IPS DF 19.7 (cell line): ENCODE measurements at places on chromosomes 11 and 22.

DNA sequence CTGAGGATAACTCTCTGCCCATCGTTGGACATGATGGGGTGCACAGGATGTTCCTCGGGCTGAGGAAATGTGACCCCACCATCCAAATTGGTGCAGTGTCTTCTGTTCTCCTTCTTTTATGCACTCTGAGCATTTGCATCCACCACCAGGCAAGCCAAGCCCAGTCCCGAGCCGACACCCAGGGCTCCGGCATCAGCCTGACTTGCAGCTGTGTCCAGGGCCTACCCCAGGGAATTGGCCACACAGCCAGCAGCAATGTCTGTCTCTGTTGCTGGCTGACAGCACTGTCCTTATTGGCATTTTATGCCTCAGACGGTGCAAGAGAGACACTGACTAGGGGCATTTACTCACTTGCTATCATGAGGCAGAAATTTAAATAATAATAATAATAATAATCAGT is 25.4 kb upstream of the CPT1A start:
- no peak for DNase-seq

GRCh38 chr11:15640318-15640717 is 525.6 kb downstream of the INSC start:
- DNase-seq = no peak

- no peak for DNase-seq
Measured at GRCh38 chr11:129608711-129609110, 206.9 kb upstream of the TMEM45B start.

GRCh38 chr22:41642331-41643110 is 21.4 kb downstream of the XRCC6 start:
- no peak for DNase-seq

DNA sequence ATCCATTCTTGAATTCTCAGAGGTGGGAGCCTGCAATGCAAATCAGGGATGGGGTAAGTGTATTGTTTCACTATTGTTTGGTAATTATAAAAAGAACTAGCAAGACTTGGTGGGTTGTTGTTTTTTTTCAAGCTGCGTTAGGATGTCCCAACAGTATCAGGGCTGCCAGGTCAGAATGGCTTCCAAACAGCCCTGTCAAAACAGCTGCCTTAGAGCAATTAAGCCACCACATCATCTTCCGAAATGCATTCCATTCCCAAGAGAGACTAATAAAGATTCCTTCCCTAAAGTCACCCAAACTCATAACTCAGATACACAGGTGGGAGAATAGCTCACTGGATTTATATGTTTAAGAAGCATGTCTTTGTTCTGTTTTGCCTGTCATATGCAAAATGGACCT is 23.5 kb downstream of the BBOX1 start:
- no peak for DNase-seq

DNA sequence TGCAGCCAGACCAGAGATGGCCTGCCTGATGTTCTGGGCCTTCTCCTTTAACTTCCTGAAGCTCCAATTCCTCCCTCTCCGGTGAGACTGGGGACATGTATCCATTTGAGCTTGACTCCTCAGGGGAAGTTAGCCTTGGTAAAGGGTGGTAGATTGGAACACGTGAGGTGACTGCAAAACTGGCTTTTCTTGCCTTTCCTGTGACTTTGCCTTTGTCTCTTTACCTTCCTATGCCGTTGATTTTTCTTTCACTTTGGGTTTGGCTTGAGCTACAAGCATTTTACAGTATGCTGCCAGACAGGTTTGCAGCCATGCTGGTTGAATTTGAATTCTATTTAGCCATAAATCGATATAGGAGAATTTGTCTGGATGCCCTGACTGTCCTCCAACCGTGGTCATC is 16.8 kb upstream of the GLYATL1 start:
- no peak for DNase-seq

DNA sequence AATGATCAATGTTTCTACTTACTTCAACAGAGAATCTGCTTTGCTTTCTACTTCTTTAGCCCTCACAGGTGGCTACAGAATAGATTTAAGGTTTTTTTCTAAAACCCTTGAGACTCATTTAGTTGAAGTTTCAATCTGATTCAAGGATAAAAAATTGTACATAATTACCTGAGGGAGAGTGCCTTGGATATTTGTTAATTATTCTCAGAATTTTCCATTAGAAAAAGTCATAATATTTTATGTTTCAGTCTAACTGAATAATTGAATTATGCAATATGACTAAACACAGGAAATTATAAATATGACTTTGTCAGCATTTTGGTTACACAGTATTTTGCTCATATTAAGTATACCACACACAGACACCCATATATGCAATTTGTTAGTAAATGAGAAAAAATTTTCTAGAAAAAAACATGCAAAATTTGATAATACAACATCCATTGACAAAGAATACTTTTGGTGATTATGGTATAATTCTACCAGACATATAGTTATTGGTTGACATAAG is at the start of gene OR8J3:
OR8J3 (minus strand) TSS at position 51 of the 511 bp plus-strand sequence. CDS start 2,483 bp downstream, outside the sequence.
- no peak for DNase-seq

GRCh38 chr11:84833488-84834088 is 793.6 kb downstream of the DLG2 start:
- no peak for DNase-seq

- no peak for DNase-seq
Measured at GRCh38 chr22:29988719-29989118, 91.5 kb upstream of the HORMAD2 start.

DNA sequence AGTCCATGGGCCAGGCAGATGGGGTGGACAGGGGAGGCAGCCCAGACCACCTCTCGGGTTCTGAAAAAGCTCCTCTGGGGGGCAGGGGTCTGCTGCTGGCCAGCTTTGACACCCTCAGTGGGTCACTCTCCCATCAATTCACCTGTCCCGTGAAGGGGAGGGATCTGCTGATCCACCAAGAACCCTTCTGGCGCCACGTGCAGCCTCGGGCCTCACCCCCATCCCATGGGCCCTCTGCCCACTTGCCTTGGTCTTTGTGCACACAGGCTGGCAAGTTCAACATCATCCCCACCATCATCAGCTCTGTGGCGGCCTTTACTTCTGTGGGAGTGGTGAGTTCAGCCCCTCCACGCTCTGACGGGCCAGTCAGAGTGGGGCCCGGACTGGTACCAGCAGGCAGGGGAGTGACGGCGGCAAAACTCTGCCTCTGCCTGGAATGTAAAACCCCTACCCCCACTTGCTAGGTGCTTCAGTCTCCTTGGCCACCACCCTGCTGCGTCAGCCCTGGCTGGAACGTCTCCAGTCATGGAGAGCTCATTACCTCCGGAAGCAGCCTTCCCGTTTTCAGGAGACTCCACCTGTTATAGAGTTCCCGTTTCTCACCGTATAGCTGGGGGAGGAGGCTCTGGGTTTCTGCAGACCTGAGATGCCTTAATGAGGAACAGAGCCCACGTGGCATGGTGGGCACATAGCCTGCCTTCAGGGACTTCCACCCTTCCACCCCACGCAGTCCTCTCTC is 12.7 kb downstream of the PRG3 start:
- no peak for DNase-seq

GRCh38 chr11:92286709-92287108 is 62.1 kb downstream of the FAT3 start:
- no peak for DNase-seq

- DNase-seq = no peak
Measured at GRCh38 chr11:32154275-32154674, 63.4 kb downstream of the RCN1 start.

DNA sequence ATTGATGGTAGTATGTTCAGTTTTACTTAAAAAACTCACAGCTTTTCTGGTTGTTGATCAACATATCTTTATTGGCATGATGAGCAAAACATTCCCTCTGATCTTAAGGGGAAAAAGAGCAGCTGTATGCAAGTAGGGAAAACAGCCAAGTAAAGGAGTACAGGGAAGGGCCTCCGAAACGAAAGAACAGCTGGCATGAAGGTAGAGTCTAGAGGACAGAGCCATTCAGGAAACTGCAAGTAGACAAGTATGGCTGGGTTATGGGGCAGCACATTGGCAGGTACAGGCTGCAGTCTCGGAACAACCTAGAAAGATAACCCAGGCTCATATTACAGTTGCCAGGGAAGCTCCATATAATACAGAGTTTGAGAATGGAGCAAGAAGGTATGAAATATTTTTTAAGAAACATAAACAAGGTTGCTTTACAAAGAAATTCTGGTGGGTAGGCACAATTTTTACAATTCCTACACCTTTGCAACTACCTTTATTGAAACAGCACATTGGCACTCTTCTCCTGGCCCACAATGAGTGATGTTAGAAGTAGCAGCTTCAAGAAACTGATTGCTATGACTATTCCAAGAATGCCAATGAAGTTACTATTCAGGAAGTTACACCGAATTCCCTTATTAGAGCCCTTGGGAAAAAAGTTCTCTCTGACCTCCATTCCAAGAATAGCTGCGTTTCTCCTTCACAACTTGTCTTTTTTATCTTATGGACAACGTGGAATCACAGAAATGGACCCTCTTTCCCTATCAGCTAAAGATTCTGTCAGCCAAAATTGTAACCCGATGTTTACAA is 45.2 kb downstream of the LGR4 start:
- no peak for DNase-seq

DNA sequence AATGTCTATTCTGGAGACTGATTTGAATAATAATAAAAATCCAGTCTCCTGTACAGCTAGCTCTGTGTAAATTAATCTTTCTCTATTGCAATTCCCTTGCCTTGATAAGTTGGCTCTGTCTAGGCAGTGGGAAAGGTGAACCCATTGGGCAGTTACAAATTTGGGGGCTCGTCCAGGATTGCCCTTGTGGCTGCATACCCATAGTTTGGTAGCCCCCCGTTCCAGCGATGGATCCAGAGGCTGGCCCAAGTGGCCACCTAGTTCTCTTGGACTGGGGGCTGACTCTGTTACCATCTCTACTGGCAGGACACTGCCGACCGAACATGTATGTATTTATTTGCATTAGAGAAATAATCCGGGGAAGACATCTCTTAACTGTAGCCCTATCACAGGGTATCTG is 326.2 kb upstream of the PDGFD start:
- DNase-seq = no peak

DNA sequence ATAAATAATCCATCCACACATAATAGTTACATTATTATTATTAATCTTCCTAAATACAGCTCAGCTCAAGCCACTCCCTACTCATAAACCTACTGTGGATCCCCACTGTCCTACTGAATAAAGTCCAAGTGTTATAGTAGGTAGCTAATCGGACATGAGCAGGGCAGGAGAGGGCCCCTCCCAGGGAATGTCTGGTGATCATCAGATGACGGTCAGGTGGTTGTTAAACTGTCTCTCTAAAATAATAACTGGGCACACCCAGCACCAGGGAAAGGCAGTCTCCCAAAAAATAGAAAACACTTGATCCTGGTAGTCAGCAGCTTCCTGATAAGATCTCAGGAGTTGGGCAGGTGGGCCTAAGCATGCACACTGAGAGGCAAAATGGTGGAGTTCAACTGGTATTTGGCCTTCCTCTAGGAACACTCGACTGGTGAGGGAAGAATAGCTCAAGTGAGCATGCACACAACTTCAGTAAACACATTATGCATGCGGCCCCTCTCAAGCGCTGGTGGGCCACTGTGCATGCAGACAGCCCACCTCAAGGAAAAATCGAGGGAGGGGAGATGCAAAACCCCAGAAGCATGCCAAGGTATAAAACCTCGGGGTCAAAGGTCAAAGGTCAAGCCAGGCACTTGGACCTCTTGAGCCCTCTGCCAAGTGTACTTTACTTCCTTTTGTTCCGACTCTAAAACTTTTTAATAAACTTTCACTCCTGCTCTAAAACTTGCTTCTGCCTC is 65.0 kb downstream of the LRRC32 start:
- DNase-seq = no peak

GRCh38 chr11:107677924-107678631 is 33.8 kb downstream of the SLN start:
- no peak for DNase-seq

DNA sequence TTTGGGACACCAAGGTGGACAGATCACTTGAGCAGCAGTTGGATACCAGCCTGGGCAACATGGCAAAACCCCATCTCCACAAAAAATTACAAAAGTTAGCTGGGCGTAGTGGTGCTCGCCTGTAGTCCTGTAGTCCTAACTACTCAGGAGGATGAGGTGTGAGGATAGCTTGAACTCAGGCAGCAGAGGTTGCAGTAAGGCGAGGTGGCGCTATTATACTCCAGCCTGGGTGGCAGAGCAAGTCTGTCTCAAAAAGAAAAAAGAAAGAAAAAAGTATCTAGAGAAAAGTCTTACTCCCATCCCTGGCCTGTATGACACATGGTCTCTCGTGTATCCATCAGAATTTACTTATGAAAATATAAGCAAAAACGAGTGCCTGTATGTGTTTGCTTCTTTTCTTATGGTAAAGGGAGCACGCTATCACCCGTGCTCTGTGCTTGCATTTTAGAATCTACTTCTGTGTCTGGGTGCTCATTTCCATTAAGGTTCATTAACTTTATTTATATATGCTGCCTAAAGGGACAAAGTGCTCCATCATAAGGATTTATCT is 15.4 kb upstream of the CPT1A start:
- no peak for DNase-seq

GRCh38 chr11:64569300-64569970 is 21.6 kb upstream of the SLC22A12 start:
- DNase-seq = no peak

DNA sequence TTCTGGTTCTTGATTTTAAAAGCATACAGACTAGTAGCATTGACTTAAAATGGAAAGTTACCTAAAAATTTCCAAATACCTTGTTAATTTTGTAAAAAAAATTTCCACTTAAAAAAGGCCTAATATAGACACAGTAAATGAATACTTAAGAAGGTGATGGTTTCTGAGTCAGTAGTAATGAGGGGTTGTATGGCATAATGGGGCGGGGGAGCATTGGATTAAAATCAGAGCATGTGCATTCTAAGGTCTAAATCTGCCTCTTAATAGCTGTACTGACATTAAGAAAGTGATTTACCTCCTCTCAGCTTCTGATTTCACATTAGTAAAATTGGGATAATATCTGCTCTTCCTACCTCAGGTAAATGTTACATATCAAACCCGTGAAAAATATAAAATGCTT is 446.5 kb downstream of the AASDHPPT start:
- DNase-seq = no peak

- DNase-seq = no peak
Measured at GRCh38 chr22:31923747-31924146, 20.6 kb upstream of the YWHAH start.

DNA sequence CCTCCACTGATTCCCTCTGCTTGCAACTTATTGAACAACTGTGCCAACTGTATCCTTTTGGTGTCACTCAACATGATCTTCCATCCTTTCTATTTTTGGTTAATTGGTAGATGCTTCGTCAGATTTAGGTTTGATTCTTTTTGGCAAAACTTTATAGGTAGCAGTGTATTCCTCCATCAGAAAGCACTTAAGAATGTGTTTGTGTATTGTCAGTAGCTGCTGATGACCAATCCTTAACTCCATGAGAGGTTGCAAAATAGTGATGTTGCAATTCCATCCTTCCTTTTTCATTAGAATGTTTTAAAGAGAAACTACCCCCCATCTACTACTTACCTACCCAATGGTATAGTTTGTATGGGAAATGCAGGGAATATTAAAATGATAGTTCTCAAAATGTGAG is 22.1 kb downstream of the FAM76B start:
- DNase-seq = no peak

- DNase-seq = no peak
Measured at GRCh38 chr11:66068154-66068821, 1.8 kb upstream of the PACS1 start.
